T follicular helper cell (primary cell): ENCODE measurements at places on chromosomes 16 and 17.

DNA sequence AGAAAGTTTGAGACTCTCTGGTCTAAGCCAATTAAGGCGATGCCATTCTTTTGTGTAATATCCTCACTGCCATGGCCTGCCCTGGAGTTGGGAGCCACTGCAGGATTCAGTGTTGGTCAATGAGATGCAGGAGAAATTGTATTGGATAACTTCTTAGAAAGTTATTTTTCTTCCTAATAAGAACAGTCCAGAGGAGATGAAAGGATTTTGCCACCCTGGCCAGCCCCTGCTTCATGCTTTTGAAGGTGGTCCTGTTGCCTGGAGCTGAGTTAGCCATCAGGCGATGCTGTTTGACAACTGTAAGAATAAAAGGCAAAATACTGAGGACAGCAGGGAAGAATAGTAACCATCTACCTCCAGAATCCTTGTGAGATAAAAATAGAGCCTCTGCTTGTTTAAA is 35.4 kb upstream of the CNTNAP4 start:
- no peak for DNase-seq

- no peak for DNase-seq
Measured at GRCh38 chr17:27818401-27819105, 18.2 kb upstream of the NOS2 start.

- DNase-seq, result no peak
Measured at GRCh38 chr17:67492824-67493517, 115.9 kb downstream of the PITPNC1 start.

DNA sequence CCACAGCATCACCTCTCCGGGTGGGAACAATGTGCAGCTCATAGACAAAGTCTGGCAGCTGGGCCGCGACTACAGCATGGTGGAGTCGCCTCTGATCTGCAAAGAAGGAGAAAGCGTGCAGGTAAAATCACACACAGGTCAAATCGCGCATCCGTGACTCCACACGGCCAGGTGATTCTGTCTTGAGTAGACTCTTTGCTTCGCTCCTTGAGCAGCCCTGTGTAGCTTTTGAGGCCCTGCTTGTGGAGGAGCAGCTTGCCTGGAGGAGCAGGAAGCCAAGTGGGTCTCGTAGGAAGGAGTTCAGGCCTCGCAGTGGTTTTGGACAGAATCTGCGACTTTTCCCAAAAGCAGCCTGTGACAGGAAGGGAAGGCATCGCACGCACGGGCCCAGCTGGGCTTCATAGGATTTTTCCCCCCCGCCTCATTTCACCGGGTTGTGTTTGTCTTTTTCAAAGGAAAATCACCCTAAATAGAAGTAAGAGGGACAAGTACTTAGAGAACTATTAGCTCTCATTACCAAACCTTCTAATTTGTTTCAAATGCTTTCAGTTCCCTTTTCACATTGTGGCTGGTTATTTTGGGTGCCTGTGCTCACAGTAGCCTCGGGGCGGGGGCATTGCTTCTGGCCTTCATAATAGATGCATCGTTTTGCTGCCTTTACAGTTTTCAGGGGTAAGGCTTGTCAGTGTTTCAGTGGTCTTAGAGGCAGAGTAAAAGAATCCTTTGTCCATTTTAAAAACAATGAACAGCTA is 71.5 kb downstream of the SEC14L1 start:
- no peak for DNase-seq

DNA sequence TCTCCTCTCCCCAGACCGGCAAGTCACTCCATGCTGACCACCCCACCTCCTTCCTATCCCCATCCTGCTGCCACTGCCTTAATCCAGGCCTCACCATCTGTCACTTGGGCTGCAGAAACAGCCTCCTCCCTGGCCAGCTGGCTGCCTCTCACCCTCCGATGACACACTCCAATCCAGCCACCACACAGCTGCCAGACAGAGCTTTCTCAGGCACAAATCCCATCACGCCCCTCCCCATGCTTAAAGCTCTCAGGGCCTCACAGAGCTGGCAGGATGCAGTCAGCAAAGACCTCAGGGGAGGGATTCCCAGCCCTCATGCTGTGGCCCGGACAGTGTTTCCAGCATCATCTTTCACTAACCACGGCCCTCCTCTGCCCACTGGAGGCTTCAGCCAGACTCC is 13.7 kb downstream of the CAMKK1 start:
- DNase-seq, result no peak
